ENCODE measurements at places on chromosomes 5 and 9.

- peak; percentile 70 for DNase-seq
These were observed 63.9 kb downstream of the PCDH1 start for GRCh38 chr5:141814064-141814964.

DNA sequence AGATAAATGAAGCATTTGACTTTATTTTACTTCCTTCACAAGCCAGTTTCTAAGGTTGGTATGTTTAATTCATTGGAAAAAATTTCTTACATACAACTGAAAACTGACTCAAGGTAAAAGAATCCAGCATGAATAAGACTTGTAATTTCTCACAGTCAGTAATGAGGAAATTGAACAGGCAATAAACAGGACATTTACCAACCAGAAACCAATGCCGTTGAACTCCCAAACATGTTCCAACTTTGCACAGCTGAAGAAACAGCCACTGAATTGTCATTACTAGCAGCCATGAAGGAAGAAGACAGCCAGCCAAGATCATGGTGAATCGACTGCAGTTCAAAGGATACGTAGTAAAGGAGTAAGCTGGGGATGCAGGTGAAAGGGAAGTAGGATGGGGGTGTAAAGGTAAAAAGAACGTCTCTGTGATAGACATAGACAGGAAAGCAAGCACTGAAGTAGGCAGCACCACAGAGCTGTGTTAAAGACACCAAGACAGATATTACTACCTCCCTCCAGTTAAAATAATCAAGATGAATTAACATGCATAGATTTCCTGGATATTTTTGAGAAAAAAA, 21.3 kb upstream of the SLC12A2 start:
- DNase-seq = no peak

GRCh38 chr5:133801955-133802751, 166.3 kb downstream of the C5orf15 start:
- no peak for DNase-seq

DNA sequence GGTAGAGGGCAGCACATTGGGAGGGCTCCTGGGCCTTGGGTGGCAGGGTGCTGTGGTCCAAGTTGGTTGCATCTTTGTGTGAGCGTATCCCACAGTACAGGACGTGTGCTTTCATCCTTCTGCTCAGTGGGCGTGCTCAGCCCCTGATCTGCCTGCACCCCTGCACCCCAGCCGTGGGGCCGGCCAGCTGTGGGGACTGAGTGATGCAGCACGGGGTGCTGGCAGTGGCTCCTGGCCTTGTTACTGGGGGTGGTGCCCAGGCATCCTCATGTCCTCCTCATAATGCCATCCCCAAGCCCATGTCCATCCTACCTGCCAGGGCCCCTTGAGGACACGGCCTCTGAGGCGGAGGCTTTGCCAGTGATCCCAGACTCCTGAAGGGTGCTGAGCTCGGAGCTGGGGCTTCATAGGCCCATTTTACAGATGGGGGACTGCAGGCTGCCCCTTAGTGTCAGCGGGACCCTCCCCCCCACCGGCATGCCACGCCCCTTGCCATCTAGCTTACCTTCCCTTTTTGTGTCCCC, 100.7 kb downstream of the PHF2 start:
- no peak for DNase-seq

- no peak for DNase-seq
These were observed 21.7 kb upstream of the SYNPO start for GRCh38 chr5:150618588-150619281.

DNA sequence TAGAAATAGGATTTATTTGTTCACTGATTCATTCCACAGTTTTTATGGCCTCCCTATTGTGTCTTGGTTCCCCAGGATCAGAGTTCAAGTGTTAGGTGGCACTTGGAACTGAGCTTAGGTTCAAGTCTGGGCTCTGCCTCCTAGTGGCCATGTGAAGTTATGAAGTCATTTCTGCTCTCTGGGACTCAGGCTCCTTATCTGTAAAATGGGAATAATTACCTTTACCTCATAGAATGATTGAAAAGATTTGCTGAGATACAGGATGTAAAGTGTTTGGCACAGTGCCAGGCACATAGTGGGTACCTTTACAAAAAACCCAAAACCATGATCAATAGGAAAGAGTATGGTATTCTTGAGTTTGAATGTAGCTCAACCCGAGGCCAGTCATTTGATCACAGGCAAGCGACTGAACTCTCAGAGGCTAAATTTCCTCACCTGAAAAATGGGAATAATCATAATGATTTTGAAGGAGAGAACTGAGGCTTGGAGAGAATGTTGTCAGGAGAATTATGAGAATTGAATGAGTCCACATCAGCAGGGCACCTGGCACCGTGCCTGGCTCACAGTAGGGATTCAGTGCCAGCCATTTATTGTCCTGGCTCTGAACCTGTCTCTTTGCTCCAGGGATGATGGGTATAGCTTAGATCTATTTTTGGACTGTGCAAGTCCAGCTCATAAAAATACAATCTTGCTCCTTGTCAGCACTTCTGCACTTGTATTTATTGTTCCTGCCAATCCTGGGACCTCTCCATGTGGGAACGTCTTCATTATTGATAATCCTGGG, 10.8 kb downstream of the NSG2 start:
- DNase-seq = no peak

- peak; percentile 13 for DNase-seq
These were observed 896 bp downstream of the RIGI start for GRCh38 chr9:32524892-32525708.

GRCh38 chr5:145800181-145800580, 35.0 kb downstream of the PRELID2 start:
- DNase-seq = no peak

DNA sequence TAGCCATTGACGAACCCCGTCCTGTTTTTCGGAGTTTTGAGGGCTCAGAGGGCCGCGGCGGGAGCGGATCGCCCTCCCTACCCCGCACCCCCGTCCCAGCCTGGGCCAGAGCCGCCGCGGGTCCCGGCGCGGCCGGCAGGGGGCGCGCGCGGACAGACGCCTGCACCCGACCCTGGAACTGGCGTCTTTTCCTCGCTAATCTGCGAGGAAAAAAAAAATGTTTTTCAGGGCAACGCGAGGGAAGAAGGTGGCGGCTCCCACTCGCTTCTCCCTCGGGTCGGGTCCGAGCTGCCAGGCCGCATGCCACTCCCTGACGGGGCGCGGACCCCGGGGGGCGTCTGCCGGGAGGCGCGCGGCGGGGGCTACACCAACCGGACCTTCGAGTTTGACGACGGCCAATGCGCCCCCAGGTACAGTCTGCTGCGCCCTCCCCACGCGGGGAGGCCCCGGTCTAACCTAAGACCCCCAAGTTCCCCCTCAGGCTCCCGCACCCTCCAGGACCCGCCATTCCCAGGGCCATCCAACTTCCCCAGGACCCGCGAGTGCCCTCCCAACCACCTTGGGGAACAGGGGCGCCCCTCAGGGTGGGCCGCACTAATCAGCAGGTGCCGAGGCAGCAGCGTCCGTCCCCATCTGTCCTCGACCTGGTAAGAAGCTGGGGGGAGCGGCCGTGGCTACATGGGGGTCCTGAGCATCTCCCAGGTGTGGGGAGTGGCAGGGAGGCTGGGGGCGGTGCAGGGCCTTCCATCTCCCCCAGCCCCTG, at the start of gene KCNT1:
Gene KCNT1, plus strand, starts transcription at position 227 of the 763 bp plus-strand sequence. Its CDS starts 74 bp downstream, at position 301.
- DNase-seq = peak; percentile 61

DNA sequence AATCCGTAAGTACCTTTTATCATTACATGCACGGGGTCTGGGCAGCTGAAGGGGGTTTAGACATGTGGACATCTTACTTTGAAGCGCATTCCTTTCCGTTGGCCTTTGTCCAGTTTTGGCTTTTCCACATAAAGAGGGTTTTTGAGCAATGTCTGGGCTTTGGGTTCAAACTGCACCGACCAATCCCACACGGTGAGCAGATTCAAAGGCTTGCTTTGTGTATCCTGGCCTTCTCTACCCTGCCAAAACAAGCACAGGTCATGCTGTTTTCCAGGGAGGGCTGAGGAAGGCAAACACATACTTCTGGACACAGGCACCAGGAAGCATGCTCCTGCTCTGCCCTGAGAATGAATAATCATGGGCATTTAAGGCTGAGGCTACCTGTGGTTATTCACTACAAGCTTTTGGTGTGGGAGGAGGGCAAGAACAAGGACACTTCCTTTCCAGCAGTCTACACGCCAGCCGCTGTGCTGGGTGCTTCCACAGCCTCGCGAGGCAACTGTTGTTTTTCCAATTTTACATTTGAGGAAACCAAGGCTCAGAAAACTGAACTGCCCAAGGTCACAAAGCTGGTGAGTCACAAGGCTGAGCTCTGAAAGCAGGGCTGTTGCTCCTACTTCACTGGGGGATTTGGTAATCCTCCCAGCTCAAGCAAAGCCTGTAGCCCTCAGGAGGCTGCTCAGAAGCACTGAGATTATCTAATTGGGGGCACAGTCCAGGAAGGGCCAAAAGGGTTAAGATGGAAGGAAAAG, 59.8 kb upstream of the GOLPH3 start:
- DNase-seq = no peak

- DNase-seq = no peak
These were observed 183.3 kb downstream of the MED10 start for GRCh38 chr5:6194906-6195612.

DNA sequence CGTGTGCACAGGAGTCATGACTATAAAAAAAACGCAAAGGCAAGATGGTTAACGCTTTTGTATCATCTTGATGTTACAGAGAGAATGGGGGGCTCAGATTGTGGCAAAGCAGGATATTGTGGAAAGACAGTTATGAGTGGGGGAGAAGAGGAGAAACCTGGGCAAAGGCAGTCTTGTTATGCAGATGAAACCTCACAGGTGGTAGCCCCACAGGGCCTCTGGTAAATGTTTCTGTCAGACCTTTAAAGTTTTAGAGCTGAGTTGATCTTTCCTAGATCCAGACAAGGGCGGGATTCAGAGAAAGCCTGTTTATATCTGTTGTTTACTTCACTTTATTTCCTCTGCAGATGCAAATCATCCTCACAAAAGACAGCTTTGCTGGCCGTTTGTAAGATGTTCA, 55.2 kb downstream of the C9orf85 start:
- no peak for DNase-seq

Measured in activated naive CD4-positive, alpha-beta T cell treated with anti-CD3 and anti-CD28 coated beads, Interleukin-2, amount 50 U/mL, for 72 hours (primary cell).